Central memory CD8-positive, alpha-beta T cell (primary cell): ENCODE measurements at places on chromosomes 2 and 18.

DNA sequence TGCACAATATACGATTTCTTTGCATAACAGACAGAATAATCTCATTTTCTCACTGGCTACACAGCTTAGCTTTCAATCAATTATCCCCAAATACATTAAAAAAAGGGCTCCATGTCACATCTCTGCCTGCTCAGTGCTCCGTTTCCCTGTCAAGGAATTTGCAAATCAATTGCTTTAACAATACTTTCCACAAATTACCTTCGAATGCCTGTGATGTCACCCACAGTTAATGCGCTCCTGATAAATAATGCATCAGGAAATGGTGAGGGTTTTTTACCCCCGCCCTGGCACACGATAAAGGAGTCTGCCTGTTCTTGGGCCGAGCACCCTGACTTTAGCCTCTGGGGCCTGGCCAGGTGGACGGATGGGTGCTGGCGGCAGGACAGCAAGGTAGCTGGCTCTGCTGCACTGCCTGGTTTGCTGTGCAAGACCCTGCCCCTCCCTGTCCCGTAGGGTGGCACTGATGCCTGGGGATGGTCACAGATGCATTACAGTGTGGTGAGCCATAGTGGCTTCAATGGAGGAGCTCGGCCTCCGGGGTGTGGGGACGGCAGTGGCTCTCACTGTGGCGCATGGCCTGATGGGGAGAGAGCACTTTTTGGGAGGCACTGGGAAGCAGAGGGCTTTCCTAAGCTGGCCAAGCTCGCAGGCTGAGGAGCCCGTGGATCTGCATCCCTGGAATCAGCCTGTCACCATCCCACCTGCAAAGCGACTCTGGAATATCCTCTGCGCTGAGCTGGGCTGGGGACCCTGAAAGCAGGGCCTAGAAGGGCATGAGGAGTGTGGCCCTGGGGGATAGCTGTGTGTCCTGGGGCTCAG is 88.3 kb upstream of the HS6ST1 start:
- no peak overlapping the region for H3K27ac ChIP-seq
- no peak for DNase-seq
- H3K36me3 ChIP-seq, result no peaks in the 10 kb centered on the region
- no peak overlapping the region for H3K4me3 ChIP-seq

DNA sequence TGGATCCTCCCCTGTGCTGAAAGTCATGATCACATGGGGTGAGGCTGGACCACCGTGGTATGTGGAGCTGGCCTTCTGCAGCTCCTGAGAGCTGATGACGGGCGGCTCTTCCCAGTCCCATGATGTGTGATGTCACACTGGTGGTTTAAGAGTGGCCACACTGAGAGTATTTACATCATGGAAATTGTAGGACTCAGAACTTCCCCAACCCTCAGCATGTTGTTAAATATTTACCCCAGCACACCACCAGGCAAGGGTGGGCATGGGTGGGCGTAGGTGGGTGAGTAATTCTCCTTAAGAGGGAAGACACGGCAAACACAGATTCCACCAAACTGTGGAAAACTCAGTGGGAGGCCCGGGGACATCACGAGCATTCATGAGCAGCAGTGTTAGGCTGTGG is 106.8 kb downstream of the ALPK2 start:
- H3K27me3 ChIP-seq, result peaks cover 23% of the 10 kb centered on the region
- no peak for DNase-seq
- no peaks in the 10 kb centered on the region for H3K4me1 ChIP-seq
- no peak overlapping the region for H3K27ac ChIP-seq

DNA sequence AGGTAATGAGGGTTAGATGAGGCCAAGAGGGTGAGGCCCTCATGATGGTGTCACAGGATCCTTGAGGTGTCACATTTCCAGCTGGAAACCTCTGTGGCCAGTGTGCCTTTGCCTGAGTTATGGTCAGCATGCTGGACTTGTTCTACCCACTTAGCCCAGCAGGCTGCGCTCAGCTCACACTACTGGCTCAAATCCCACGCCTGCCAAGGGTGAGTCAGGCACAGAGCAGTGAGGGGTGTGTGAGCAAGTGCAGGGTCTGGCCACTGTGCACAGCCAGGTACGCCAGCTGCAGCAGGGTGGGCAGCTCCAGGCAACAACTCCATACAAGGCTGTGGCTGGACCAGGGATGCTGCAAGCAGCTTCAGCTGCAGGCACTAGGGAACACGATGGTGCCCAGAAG is 616.6 kb upstream of the FSHR start:
- H3K4me3 ChIP-seq, result no peak overlapping the region
- no peaks in the 10 kb centered on the region for H3K4me1 ChIP-seq
- H3K36me3 ChIP-seq, result no peaks in the 10 kb centered on the region
- no peak for DNase-seq
- no peak overlapping the region for H3K27ac ChIP-seq

DNA sequence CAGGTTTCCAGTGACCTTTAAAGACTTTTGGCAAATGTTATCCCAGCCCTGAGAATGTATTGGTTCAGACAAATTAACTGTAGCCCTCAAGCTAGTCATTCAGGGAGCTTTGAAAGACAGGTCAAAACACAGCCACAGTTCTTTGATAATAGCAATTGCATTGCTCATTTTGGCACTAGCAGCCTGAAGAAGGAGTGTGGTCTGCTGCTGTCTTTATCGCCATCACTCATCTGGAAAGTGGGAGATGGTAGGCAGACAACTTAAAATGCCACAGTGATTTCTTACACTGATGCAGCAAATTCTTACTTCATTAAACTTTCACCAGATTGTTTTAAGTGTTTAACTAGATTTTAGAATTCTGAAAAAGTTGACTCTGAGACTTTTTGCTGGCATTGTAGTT is 47.2 kb downstream of the DOK6 start:
- H3K4me1 ChIP-seq, result no peaks in the 10 kb centered on the region
- no peaks in the 10 kb centered on the region for H3K36me3 ChIP-seq
- H3K4me3 ChIP-seq, result no peak overlapping the region
- H3K27ac ChIP-seq, result no peak overlapping the region

GRCh38 chr2:101405351-101405899 is 18.1 kb upstream of the CREG2 start:
- H3K4me3 ChIP-seq, result no peak overlapping the region
- H3K4me1 ChIP-seq, result peaks cover 5% of the 10 kb centered on the region
- no peak overlapping the region for H3K27ac ChIP-seq
- H3K27me3 ChIP-seq, result peaks cover 29% of the 10 kb centered on the region
- no peaks in the 10 kb centered on the region for H3K36me3 ChIP-seq

GRCh38 chr2:29323301-29323700 is 208.1 kb downstream of the CLIP4 start:
- H3K27ac ChIP-seq, result no peak overlapping the region
- H3K4me3 ChIP-seq, result no peak overlapping the region
- DNase-seq, result no peak

DNA sequence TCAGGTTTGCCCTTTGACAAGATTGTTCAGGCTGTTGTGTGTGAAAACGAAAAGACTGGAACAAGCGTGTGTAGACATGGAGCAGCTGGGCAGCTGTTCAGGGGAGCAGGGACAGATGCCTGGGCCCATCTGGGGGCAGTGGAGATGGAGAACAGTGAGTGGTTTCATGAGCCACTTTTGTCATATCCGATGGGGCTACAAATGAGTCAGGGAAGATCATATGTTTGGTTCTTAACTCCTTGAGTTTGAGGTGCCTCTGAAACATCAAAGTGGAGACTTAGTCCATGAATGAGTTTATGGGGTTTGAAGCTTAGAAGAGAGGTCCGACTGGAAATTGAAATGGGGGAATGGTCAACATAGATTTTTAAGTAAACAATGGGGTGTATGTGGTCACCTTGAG is 9.3 kb upstream of the PLB1 start:
- peaks cover 2% of the 10 kb centered on the region for H3K36me3 ChIP-seq
- H3K4me1 ChIP-seq, result no peaks in the 10 kb centered on the region
- H3K27ac ChIP-seq, result no peak overlapping the region
- H3K4me3 ChIP-seq, result no peak overlapping the region
- no peaks in the 10 kb centered on the region for H3K27me3 ChIP-seq
- DNase-seq, result no peak

- H3K36me3 ChIP-seq, result no peaks in the 10 kb centered on the region
- H3K27me3 ChIP-seq, result peaks cover 40% of the 10 kb centered on the region
- H3K4me1 ChIP-seq, result no peaks in the 10 kb centered on the region
- H3K4me3 ChIP-seq, result no peak overlapping the region
- no peak overlapping the region for H3K27ac ChIP-seq
Observed at GRCh38 chr2:236855866-236856847, 229.5 kb upstream of the COPS8 start.
